ENCODE measurements at places on chromosomes 6 and 20. TPM values are rescaled to one million over a fixed set of nuclear protein-coding genes. Genes with fewer than 3 reads are reported as not detected.

Gene FGD2
- not detected for total RNA-seq

DNA sequence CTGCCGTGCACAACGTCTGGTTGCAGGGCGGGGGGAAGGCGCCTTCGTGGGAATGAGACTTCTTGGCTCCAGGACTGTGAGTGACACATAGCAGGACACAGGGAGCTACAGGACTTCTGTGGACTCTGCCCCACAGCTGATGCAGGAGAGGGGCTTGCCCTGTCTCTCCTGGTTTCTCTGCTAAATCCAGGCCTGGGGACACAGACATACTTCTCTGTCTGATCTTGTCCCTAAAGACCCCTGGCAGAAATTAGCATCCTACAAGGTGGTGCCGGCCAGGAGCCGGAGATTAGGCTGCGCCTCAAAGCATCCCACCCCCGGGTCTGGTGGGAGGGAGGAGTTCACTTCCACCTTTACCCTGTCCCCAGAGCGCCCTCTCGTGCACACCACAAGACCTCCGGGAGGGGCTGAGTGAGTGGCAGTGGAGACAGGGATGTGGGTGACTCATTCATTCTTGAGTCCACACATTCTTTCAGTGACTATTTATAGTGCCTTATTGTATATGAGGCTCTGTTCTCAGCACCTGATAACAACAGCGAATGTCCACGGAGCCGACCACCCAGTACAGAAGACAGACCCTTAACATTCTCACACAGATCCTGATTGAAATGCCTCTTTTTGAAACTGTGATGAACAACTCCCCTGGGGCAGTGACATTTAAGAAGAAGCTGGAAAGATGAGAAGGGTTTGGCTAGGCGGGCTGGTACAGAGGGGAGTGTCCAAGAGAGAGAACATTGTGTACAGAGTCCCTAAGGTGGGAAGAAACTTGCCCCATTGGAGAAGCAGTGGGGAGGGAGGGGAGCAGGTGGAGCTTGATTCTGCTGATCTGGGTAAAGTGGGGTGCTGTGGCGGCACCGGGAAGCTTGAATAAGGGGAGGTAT is 39.0 kb downstream of the GMPR start:
- peak; percentile 91 for DNase-seq

GRCh38 chr6:67633058-67633457 is 1002.0 kb upstream of the ADGRB3 start:
- DNase-seq = no peak

GRCh38 chr6:37988696-37989095 is 169.2 kb downstream of the ZFAND3 start:
- no peak for DNase-seq

GRCh38 chr6:87697581-87698546 is 4.2 kb downstream of the AKIRIN2 start:
- no peak for DNase-seq

Gene SSTR4
- not detected for total RNA-seq

- DNase-seq = no peak
Measured at GRCh38 chr20:112396-112795, 24.9 kb downstream of the DEFB125 start.

DNA sequence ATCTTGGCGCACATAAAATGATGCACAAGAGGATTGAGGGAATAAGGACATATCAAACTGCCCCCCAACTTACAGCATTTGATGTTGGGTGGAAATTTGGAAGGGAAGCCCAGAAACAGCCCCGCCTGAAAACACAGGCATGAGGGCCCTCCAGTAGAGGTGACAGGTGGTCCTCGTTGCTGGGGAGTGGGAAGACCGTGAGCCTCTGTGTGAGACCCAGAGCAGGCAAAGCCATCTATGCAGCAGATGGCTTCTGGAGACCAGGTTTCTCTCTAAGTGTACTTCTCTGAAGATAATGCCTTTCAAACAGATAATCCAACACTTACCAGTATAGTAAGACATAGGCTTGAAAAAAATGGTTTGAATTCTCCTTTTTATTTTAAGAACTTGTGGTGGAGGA is 132.2 kb upstream of the INSM1 start:
- no peak for DNase-seq

- DNase-seq = no peak
Measured at GRCh38 chr6:13365320-13365719, 37.0 kb upstream of the TBC1D7 start.

Gene MRAP2
- total RNA-seq = 1.8 TPM

DNA sequence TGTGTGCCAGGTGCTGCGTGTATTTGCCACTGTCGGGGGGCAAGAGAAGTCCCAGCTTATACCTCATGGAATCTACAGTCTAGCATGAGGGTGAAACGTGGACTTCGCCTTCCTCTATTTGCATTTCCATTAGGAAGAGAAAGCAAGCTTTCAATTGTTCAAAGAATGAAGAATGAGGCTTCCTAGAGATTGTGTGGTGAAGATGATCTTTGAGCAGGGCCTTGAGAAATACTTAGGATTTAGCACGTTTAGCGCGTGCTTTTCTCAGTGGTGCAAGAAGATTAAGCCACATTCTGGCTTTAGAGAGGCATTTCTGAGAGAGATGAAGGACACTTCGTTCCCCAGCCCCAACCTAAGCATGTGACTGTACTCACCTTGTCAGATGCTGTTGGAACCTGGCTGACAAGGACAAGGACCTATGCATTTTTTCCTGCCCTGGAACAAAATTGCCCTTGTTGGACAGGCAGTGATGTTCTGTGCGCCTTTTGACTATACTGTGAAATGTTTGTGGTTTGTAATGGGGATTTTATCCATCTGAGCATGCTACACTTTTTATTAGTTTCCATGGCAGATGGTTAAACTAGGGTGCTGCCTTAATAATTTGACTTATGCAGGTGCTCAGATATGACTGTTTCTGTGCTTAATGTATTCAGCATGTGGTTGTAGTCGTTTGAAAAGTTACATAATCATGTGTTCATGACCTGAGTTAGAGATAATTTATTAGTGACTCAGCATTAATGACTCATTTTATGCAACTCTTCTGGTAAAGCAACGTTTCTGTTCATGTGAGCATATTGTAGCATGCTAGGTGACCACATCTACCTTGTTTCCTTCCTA is 10.7 kb downstream of the TULP4 start:
- peak; percentile 72 for DNase-seq

DNA sequence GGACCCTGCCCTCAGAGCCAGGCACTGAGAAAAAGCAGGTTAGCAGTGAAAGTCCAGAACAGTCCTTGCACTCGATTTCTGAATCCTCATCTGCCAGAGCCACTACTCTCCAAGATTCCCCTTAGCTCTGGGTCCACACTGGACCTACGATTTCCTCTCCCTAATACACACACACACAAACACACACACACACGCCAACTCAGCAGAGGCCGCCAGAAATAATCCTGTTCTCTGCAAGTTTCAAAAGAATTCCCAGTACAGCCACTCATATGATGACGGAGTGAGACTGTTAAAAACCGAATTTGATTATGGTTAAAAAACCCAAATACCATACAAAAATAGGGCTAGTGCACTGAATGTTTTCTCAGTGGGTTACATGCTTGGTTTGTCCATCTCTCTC is 90.8 kb downstream of the GMPR start:
- no peak for DNase-seq

Gene TMEM74B
- 7.8 TPM for total RNA-seq

DNA sequence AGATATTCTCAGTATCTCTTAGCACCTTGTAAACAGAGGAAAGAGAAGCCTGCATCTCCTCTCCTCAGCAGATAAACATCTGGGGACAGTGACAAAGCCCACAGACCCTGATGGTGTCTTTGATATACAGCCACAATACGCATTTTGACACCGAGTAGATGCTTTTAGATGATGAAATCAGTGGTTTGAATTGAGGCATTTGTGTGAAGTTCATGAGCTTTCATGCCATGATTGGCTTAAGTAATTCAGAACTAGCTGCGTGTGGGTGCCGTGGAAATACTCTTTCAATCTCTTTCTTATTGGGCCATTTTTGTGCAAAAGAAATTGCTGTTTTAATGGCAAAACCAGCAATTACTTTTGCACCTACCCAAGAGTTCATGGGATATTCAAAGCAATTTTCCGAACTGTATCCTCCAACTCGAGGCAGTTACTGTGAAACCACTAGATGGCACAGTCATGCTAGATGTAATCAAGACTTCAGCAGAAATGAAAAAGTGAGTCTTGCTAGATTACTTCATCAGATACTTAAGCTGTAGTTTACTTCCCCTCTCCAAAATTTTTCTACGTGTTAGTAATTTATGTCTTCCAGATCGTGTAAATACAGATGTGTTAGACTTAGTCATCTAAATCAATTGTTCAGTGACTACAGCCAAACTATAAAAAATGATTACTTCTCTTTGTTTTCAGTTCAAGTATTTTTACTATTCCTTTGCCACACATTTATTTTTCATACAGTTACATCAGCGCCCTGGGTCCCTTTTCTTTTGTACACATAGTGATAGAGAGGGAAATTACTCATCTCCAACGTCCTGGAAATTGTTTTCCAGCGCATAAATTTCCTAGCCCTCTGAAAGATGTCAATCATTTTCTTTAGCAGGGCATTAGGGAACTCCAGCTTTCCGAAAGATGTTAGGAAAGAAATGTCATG is 49.4 kb downstream of the IYD start:
- DNase-seq = no peak

Gene BMP5
- 0.49 TPM for total RNA-seq

- no peak for DNase-seq
Measured at GRCh38 chr20:9110916-9111432, 42.1 kb downstream of the PLCB4 start.

Gene ETV7
- total RNA-seq = 0.52 TPM

Gene MLN
- not detected for total RNA-seq

Gene CLVS2
- total RNA-seq = not detected

DNA sequence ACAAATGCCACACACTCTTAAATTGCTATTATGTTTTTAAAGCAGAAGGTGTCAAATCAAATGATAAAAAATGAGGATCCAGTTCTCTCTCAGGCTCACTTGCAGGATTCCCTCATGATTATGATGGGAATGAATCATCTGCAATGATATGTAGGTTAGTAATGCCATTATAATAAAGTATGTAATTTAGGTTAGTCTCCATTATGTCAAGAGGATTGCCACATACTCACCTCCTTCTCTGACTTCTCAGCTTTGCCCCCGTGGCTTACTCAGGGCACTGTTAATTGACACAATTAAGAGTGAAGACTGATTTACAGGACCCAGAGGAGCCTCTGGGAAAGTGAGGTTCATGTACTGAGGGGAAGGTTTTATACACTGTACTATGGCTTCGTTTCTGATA is 591.7 kb upstream of the NRSN1 start:
- DNase-seq = no peak

- peak; percentile 39 for DNase-seq
Measured at GRCh38 chr20:63125838-63126601, 89.9 kb downstream of the YTHDF1 start.

Gene CCM2L
- 0.16 TPM for total RNA-seq

DNA sequence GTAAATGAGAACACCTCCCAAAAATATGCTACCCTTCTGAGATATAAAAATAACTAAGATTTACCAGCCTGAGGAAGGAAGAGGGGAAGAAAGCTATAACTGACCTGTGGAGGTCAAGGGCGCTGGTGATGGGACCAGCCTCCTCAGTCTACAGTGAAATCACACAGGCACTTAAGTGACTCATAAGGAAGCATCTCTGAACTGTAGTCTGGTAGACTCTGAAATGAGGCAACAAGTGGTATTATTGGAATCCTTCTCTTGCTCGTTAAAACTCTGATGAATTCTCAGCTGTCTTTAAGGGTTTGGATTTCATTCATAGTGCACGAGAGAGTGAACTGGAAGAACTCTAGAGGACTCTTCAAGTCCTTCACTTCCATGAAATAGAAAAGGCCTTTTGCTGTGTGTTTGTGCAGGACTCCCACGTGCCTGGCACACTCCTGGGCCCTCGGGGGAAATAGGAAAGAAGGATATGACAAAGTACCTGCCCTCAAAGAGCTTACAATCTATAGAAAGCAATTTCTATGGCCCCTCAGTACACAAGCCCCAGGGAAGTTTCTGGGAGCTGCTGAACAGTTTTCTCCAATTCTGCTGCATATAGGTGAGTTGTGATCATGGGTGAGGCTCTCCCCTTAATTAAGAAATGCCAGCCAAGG is 231.8 kb upstream of the RREB1 start:
- no peak for DNase-seq

DNA sequence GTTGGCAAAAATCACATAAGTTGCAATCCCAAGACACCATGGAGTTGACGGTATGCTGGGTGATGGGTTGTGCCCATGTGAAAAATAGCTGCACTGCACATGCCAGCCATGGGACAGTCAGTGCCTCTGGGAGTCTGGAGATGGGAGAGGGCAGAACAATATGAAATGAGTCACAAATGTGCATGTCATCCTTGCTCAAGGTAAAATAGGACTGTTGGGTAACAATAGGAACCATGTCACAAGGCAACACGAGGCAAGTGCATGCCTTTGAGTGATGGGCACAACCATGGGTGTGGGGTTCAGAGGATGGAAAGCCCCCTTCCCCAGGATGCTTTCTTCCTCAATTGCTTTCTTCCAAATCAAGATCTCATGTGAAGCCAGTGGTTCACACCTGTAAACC is 70.5 kb upstream of the PIM1 start:
- no peak for DNase-seq

- no peak for DNase-seq
Measured at GRCh38 chr20:57450931-57451330, 59.7 kb downstream of the RBM38 start.

GRCh38 chr20:3923818-3924217 is 34.6 kb downstream of the PANK2 start:
- no peak for DNase-seq

DNA sequence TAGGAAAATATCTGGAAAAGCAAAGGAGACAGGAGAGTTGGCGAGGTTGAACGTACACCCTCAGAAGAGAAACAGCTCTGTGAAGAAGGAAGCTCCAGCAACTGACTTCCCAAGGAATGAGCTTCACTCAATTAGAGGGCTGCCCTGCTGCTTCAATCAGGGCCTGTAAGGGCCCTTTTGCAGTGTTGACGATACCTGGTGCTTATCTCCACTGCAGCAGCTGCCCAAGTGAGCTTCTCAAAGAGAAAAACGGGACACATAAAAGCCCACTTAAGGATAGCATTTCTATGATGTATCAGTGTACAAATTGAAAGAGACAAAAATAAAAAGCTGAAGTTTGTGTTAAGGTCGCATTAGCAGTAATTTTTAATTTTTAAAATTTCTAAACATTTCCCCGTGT is 16.4 kb downstream of the SEC63 start:
- DNase-seq = no peak

GRCh38 chr6:111880181-111880888 is 7.1 kb upstream of the FYN start:
- DNase-seq = no peak

GRCh38 chr20:57705127-57705899 is 4.5 kb downstream of the PMEPA1 start:
- DNase-seq = no peak

Gene SRMS
- not detected for total RNA-seq

DNA sequence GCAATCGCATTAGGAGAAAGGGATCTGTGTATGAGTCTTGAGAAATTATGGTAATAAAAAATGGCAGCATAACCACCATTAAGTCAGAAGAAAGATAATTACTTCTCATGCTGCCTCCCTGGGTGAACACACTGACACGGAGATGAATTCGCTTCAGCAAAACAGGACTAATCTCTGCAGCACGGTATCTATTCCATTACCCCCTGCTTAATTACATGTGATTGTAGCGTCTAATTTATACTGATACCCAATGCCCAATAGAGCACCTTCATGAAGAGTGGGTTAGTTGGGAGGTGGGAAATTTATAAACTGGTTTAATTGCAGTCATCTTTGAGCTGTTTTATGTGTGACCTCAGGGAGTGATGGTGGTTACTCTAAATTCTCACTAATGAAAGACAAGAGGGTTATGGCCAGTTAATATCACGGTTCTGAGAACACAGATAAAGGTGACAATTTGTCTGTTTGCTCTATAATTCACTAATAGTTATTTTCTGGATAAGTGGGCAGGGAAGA is 476.2 kb upstream of the SULF2 start:
- DNase-seq = no peak

- no peak for DNase-seq
Measured at GRCh38 chr6:153135681-153136080, 4.6 kb upstream of the RGS17 start.

Gene HEY2
- total RNA-seq = 0.12 TPM
